Activated CD4-positive, CD25-positive, alpha-beta regulatory T cell treated with anti-CD3 and anti-CD28 coated beads, Interleukin-2, amount 50 U/mL, for 24 hours (primary cell): ENCODE measurements at places on chromosomes 3 and 15.

DNA sequence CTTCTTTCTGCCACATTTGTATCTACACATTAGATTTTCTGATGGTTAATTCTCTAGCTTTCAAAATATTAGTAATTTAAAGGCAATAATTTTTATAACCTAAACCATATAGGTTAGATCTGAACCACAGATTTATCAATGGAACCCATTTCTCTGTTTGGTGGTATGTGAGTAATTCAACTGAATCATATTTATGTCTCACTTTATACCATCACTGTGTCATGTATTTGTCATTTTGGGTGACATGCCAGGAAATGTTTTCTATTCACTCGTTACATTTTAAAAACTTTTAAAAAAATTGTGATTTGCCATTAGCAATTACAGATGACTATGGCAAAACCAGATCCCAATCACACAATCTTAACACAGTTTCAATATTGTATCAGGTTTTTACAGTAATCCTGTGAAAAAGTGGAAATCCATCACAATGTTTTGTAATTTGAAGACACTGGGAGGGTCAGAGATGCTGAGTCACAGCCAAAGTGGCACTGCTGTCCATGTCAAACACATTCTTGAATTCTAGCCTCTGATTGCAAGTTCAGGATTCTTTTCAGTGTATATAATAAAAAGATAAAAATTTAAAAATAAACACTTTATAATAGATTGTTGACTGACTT, 356.0 kb upstream of the RBMS3 start:
- ATAC-seq, result peak; percentile 84

GRCh38 chr3:71786551-71786950, 1.6 kb upstream of the PROK2 start:
- ATAC-seq, result no peak

GRCh38 chr3:82347585-82347984, 586.1 kb upstream of the GBE1 start:
- ATAC-seq, result no peak

DNA sequence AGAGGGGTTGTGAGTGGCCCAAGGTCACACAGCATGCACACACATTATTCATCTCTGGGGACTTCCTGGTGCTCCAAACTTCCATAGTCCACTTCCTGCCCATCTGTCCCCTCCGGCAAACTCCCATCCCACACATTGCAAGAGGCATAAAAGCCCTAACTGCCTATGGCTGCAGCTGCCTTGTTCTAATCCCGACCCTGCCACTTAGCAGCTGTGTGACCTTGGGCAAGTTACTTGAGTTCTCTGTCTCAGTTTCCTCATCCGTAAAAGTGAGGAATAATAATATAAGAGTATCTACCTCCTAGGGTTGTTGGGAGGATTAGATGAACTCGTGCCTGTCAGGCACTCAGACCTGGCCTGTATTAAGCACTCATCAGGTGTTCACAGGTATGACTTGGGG, 84.2 kb downstream of the SMAD6 start:
- ATAC-seq, result no peak

DNA sequence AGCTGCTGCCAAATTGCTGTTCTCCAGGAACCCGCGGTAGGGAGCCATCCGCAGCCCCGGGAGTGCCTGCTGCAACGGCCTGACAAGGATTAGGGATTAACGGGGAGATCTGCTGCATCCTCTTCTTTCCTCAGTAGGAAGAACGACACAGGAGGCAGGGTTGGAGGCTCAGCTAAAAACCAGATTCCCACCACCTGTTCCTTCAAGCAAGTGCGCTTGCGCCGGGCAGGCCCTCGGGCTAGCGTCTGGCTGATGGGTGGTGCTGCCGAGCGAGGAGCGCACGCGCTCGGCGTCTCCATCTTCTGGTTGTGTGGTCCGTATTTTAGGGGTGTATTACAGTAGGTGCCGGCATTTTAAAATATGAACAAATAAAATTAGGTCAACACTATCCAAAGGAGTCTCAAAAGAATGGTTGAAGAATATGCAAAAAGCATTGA, 25.4 kb upstream of the SLC25A26 start:
- no peak for ATAC-seq

DNA sequence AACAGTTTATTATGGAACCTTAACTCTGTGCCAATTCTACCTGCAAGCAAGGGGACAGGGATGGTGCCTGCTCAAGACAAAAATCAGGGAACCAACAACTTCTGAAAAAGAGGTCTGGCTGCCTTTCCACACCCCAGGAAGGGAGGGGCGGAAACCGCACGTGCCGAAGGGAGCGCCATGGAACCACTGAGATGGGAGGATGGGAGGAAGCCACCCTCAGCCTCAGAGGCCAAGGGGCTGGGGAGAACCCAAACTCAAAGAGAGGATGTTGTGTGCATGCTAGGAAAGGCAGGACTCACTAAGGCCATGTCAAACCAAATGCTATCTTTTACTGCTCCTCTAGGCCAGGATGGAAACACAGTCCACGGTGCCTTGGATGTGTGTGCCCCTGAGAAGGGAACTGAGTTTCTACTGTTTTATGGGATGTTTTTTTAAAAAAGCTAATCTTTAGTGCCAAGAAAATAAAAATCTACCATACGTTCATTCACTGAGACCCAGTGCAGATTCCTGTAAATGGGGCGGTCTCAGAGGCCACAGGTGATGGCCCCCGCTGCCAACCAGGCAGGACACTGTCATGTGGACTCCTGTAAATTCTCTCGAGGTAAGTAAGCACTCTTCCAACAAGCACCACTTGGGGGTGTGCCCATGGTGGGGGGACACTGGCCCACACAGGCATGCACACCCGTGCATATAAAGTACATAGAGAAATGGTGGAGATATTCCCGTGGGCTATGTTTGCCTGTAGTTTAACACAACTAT, 20.5 kb downstream of the SRPRB start:
- no peak for ATAC-seq

- ATAC-seq, result no peak
These were observed 48.2 kb downstream of the ATR start for GRCh38 chr3:142530296-142530695.

- no peak for ATAC-seq
These were observed 55.0 kb upstream of the ABHD10 start for GRCh38 chr3:111923806-111924205.

GRCh38 chr3:149575213-149575960, 82.4 kb downstream of the WWTR1 start:
- ATAC-seq, result no peak

- no peak for ATAC-seq
These were observed 2.7 kb downstream of the PPP1R14D start for GRCh38 chr15:40825661-40826422.

GRCh38 chr15:63517202-63517601, 12.8 kb downstream of the USP3 start:
- no peak for ATAC-seq

DNA sequence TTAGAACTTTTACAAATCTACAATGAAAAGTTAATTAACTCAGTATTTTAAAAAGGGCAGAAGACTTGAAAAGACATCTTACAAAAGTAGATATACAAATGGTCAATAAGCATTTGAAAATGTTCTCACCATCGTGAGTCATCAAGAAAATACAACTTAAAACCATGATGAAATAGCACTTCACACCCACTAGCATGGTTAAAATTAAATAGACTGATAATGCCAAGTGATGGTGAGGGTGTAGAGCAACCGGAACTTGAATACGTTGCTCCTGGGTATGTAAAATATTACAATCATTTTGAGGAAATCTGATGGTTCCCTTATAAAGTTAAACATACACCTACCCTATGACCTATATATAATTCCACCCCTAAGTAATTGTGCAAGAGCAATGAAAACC, 319.8 kb upstream of the UMPS start:
- no peak for ATAC-seq

GRCh38 chr3:24496529-24497482, 2.2 kb upstream of the THRB start:
- no peak for ATAC-seq

DNA sequence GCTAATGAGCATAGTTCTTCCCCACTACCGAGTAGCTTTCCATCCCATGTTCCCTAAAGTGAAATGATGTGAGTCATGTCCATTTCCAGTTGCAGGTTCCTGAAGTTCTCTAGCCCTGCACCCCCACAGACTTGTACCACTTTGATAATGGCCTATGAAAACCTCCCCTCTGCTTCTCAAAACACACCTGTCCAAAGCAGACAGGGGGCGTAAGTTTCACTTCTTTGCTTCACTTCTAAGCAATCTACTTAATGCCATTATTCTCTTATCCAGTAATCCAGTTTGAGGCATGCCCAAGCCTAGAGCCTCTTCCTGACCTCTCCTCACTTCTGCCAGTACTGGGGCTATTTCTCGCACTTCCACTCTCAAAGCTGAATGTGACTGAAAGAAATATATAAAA, 305.1 kb downstream of the IGSF11 start:
- ATAC-seq, result no peak

GRCh38 chr3:141387516-141387915, 19.2 kb downstream of the ZBTB38 start:
- ATAC-seq, result no peak

DNA sequence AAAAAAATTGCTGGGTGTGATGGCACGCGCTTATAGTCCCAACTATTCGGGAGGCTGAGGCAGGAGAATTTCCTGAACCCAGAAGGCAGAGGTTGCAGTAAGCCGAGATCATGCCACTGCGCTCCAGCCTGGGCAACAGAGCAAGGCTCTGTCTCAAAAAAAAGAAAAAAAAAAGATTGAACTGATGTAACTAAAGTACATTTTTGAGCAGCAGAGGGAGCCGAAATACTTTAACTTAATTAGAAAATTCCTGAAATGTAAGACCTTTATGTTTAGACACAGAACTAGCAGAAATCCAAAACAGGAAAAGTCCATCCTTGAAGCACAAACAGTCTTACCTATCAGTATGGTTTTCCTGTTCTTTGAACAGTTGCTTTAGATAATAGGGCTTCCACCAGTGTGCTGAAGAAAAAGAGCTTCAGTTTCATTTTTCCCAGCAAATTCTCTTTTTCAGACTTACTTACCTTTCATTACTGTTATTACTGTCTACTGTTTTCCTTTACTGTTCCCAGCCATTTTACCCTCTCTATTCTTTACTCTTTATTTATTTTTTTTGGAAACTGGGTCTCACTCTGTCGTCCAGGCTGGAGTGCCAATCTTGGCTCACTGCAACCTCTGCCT, 33.4 kb upstream of the ZNF609 start:
- ATAC-seq, result no peak

DNA sequence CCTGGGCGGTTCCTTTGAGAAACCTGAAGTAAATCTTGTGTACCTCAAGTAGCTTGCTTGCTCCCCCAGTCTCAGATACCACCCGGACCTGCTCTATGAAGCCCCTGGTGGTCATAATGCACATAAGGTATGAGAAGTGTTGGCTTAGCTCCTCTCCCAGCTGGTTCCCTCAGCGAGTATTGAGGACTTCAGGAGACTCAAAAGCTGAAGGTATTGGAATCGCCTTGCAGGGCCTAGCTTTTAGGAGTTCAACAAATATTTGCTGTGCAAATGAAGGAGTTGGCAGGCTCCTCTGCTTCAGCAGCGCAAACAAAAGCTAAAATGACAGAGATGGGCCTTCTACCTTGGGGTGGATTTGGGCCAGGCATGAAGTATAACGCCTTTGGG, 1.7 kb downstream of the CMTM8 start:
- peak; percentile 66 for ATAC-seq

DNA sequence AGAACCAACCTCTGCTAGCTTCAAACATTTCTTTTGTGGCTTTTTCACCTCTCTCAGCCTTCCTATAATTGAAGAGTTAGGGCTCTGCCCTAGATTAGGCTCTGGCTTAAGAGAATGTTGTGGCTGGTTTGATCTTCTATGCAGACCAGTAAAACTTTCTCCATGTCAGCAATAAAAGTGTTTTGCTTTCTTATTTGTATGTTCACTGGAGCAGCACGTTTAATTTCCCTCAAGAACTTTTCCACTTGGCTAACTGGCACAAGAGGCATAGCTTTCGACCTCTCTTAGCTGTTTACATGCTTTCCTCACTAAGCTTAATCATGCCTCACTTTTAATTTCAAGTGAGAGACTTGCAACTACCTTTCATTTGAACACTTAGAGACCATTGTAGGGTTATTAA, 964.7 kb downstream of the ROBO2 start:
- no peak for ATAC-seq

DNA sequence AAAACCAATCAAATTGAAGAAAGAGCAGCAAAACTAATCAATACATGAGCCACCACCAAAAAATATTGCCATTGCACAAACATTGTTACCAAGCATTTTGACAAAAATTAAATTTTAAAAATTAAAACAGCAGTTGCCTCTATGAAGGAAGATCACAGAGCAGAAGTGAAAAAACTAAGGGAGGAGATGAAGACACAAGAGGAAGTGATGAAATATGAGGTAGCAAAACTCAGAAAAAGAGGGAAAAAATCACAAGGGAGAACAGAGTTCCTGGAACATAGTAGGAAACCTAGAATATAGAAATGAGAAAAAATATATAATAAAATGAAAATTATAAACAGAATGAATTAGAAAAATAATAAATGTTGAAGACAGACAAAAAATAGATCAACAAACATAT, 7.3 kb upstream of the SERPINI2 start:
- no peak for ATAC-seq

- ATAC-seq, result no peak
These were observed 5.8 kb downstream of the KLHL25 start for GRCh38 chr15:85788771-85789495.

DNA sequence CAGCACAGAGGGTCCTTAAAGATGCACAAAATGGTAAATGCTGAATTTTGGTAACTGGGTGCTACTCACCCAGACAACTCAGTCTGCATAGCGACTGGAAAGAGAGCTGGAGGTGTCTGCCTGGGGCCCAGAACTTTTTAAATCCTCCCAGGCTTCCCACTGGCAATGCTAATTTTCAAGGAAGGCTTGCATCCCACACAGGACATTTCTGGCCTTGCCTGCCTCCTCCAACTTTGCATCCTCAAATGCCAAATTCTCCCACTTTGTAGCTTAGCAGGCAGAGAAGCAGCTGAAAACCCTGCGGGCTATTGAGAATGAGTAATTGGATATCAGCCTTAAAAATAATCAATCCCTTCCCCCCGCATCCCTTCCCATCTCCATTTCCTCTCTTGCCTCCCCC, 656.6 kb upstream of the ADAMTS9 start:
- ATAC-seq, result no peak

GRCh38 chr15:56234804-56235203, 8.9 kb downstream of the RFX7 start:
- ATAC-seq, result no peak
